Effector memory CD4-positive, alpha-beta T cell (primary cell): ENCODE measurements at places on chromosomes 2 and 18.

DNA sequence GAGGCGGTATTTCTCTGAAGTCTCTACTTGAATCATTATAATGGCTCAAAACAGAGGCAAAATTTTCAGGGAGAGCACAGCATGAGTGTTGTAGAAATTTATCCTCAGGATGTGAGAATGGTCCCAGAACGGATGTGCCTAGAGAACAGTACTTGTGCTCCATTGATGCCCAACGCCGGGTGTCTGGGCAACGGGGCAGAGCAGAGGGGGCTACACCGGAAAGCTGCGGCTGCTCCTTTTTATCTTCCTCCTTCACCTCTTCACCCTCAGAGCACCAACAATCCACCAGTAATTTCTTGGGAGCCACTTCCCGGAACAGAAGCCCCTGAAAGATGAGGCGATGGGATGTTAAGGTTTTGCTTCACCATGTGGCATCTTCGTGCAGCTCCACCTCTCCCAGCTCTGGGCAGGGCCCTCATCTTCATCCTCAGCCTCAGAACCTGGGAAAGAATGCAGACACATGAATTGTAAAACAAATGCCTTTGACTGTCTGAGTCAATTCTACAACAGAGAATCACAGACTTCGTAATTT lies 71.5 kb downstream of the PTGR3 start:
- DNase-seq: no peak

GRCh38 chr2:111045771-111046444 lies 74.8 kb upstream of the BCL2L11 start:
- DNase-seq: no peak

DNA sequence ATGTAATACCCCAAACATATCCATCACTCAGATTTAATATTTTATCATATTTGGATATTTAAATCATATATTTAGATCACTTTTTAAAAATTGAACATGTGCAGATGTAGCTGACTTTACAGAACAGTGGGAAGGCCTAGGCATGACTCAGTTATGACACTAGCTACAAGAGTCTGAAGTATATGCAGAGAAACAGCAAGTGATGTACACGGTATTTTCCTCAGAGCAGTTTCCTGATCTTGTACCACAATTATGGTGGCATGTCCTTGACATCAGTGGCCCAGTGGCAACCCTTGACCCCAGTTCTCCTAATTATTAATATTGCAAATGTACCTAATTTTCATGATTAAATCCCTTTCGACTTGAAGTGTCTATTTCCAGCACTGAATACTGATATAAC lies 28.2 kb downstream of the CDKL4 start:
- no peak for DNase-seq

DNA sequence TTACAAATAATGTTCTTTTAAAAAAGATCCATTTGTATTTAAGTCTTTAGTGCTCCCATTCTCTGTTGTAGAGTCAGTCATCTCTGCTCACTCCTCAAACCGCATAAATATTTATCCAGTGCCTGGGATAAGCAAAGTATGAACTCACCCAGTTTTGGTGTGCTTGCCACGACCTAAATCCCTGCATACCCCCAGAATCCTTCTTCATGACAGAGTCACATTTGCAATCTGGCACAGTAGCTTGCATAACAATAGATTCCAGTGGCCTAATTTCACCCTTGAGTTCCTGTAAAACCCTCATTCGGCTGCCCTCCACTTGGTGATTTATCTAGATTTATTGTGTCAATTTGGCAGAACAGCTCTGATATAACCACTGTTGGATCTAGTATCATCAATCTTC lies 92.9 kb downstream of the DTNA start:
- DNase-seq: no peak

GRCh38 chr2:42792087-42792582 lies 248 bp downstream of the HAAO start:
- DNase-seq: no peak

DNA sequence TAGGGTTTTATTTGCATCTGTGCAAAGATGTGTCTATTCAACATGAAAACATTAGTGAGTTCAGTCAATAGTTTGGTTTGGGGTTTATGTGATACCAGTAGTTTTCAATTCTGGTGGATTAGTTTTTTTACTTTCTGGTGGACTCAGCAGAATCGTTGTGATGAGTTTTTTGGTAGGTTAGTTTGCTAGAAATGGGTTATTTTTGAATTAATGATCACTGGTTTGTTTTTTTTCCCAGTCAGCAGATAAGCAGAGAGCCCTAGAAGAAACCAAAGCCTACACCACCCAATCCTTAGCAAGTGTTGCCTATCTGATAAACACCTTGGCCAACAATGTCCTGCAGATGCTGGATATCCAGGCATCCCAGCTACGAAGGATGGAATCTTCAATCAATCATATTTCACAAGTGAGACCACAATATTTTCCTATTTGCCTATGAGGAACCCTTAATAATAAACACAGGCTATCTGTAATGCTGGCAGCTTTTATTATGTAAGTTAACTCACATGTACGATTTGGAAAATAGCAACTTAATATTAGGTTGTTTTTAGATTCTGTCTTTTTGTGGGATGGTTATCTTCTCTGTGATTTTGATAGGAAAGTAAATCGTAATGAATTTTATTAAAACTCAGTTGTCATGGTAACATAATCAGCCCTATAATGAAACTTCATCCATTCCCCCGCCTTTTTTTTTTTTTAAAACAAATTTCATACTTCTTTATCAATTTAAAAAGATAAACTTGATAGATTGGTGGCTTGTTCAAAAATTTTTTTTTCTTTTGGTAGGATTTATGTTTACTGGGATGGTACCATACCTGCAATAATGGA lies 38.7 kb downstream of the ABI2 start:
- DNase-seq: no peak

DNA sequence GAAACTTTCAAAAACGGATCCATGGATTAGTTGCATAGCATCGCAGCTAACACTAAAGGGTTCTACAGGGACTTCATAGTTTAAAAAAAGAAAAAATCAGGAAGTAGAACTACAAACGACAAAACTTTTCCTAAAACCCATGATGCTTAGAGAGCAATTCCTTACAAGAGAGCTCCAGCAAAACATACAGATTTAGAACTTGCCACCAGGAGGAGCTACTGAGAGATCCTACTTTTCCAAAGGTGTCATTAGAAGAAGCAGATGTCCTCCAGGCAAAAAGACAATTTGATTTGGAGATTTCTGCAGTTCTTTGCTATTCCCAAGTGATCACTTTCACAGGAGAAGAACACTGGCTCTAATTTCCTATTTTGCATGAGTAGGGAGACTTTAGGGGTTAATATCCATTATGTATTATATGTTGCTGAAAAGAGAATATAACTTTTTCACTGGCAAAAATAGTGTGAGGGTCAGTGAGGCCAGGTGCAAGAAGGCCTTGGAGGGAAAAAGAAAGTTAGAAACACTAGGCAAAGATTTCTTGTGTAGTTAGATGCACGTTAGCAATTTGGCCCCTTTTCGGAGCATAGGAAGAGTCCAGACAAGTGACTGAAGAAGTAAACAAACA lies 436.2 kb downstream of the SUCLG1 start:
- no peak for DNase-seq

DNA sequence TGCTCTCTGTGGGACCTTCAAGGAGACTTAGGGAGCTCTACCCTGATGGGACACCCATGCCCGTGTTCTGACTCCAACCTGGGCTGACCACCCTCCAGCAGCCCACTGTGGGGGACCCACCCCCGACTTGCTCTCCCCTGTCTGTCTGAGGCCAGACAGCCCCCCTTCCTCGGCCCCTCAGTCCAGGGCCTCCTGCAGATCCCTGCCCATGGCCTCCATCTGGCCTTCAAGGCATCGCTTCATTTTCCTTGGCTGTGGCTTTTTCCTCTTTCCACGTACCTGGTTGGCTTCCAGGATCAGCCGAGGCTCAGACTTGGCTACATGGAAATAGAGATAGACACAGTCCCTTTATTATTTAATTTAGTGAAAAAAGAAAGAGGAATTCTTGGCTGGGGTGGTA lies 290.0 kb downstream of the CYP26B1 start:
- no peak for DNase-seq

DNA sequence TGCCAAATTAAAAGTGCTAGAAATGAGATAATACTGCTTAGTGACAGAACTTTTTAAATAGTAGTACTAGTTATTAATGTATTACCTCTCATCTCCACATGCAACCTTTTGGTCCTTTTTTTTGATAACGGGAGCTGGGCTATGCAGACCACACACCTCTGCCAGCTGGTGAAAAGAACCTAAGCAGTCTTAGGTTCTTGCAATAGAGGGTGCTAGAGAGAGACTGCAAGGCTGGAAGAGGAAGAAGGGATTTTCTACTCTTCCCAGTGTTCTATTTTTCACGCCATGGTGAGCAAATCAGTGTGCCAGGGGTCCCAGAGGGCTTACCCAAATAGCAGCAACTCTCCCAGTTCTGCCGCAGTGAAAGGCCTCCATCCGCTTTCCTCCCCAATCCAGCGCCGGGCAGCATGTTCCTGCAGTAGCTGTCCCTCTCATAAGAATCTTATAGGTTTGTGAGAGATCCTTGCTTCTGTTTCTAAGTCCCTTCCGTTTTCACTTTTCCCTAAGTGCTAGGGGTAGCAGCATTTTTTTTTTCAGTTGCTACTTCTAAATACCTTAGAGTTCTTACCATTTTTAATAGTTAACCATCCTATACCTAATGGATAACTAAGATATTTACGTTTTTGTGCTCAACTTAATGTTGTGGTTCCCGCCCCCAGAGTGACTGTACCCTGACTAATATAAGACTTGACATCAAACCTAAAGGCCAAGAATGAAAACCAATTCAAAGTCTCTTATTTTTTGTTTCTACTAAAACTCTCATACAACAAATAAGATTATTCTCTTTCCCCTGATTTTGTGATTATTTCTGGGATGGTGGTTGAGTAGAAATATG lies 69.4 kb upstream of the UBE2E3 start:
- DNase-seq: no peak

- DNase-seq: no peak
These were observed 670 bp upstream of the MOCOS start for GRCh38 chr18:36186461-36187192.

GRCh38 chr2:225100269-225100668 lies 58.0 kb upstream of the DOCK10 start:
- no peak for DNase-seq

DNA sequence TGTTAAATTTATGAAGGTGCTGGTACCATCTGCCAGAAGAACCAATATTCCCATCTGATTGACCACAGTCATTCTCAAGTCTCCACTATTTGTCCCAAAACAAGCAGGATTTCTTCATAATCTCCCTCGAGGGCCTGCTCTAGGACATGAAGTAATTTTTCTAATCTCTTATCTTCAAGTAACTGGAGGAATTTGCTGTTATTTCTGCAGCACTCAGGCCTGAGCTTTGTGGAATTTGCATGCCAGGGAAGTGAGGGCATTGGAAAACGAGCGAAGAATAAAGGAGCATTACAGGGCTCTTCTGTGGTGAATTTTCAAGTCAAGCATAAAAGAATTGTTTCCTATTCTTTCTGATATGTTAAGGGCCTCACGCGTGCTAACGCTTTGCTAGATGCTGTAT lies 161.2 kb upstream of the EPAS1 start:
- DNase-seq: no peak

- no peak for DNase-seq
These were observed 6.2 kb upstream of the ING5 start for GRCh38 chr2:241695651-241696050.

DNA sequence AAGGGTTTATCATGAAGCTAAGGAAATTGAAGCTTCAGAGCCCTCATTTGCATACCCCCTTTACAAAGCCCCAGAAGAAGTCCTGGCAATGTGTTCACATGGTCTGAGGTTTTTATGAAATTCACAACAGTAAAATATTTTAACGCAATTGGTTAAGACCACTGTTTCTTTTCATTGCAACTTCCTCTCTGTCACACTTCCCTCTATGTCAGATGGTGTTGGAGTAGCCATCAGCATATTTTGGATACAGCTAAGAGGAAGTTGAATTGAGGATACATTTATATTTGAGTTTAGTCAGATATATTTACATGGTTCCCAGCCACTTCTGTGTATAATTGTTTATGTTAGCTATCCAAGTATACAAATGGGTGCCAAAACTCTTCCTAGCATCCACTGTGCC lies 170.0 kb downstream of the TXNL1 start:
- DNase-seq: no peak

- no peak for DNase-seq
These were observed 106.2 kb upstream of the RNF152 start for GRCh38 chr18:61998957-61999356.

DNA sequence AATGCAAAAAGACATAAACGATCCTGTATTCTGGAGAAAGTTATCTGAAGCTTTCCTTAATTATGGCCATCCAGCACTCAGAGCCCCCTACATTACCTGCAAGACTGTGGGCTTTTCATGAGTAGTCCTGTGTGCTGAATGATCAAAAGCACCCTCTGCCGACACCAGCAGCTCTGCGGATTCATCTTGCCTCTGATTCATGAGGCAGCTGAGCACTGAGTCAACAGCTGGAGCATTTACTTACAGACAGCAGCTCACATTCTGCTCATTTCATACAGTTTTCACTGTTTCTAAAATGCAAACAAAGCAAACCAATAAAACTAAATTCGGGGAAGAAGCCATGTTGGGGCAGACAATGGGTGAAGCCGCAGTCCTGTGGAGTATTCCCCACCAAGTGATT lies 886.5 kb downstream of the CNTNAP5 start:
- DNase-seq: no peak

DNA sequence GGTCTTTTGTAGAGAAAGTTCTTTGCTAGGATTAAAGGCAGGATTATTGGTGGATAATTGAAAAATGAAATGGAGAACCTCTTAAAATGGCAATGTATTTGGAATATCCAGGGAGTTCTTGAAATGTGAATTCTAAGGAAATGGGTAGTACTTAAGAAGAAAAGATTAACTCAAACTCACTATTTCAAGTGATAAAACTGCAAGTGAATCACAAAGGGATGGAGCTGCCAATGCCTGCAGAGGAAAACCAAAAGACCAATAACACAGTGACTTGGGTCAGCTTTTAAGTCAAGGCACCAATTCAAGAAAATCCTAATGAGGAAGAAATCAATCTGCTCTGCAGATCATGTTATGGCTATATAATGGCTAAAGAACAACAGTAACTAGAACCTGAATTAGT lies 67.6 kb upstream of the ETAA1 start:
- DNase-seq: no peak

- DNase-seq: no peak
These were observed 646.1 kb upstream of the ACVR2A start for GRCh38 chr2:147198651-147199171.

- DNase-seq: no peak
These were observed 11.6 kb upstream of the RBM44 start for GRCh38 chr2:237786936-237787335.

- DNase-seq: no peak
These were observed 10.8 kb upstream of the ALPP start for GRCh38 chr2:232367591-232368233.
